Hair follicular keratinocyte (primary cell): ENCODE measurements at places on chromosomes 2 and 18. TPM values are rescaled to one million over a fixed set of nuclear protein-coding genes. Genes with fewer than 3 reads are reported as not detected.

The PDE11A gene
- total RNA-seq, result not detected in 2 replicates

The HTR2B gene
- total RNA-seq, result not detected in 2 replicates

The TAF4B gene
- 7.1 and 7.8 TPM in 2 replicates for total RNA-seq

The STK17B gene
- total RNA-seq, result 10.7 and 16.8 TPM in 2 replicates

The ICOS gene
- not detected in 2 replicates for total RNA-seq

The ATOH8 gene
- total RNA-seq, result not detected in 2 replicates

The BUB1 gene
- total RNA-seq, result 14.4 and 46.6 TPM in 2 replicates

The FHOD3 gene
- total RNA-seq, result 7.5 and 8.4 TPM in 2 replicates

The MC5R gene
- total RNA-seq, result not detected in 2 replicates

The MOB4 gene
- total RNA-seq, result 24.5 and 28.6 TPM in 2 replicates

The SOX11 gene
- total RNA-seq, result 0.08 TPM in 1 of 2 replicates, not detected in the other

The CNRIP1 gene
- 0.61 TPM in 1 of 2 replicates, not detected in the other for total RNA-seq

The MORN2 gene
- total RNA-seq, result 9.6 and 16.9 TPM in 2 replicates

The POLR1A gene
- 14.8 and 21.8 TPM in 2 replicates for total RNA-seq

The ANKRD30BL gene
- total RNA-seq, result not detected in 2 replicates

The SCN9A gene
- total RNA-seq, result 0.15 and 0.62 TPM in 2 replicates

The IL1R1 gene
- total RNA-seq, result 4.3 and 4.7 TPM in 2 replicates

The TTC32 gene
- 3.0 and 4.8 TPM in 2 replicates for total RNA-seq

The TGFA gene
- 107 and 194 TPM in 2 replicates for total RNA-seq

The OR6B2 gene
- total RNA-seq, result not detected in 2 replicates

The EML6 gene
- 0.04 TPM in 1 of 2 replicates, not detected in the other for total RNA-seq

The SAG gene
- not detected in 2 replicates for total RNA-seq

The PLGLB1 gene
- total RNA-seq, result 0.55 and 0.57 TPM in 2 replicates

The SS18 gene
- 64.1 and 78.8 TPM in 2 replicates for total RNA-seq

The HOXD13 gene
- not detected in 2 replicates for total RNA-seq

The NRP2 gene
- 37.0 and 37.3 TPM in 2 replicates for total RNA-seq

The RTN4 gene
- 264 and 300 TPM in 2 replicates for total RNA-seq

The TMEM178A gene
- 0.31 and 0.80 TPM in 2 replicates for total RNA-seq

The SKOR2 gene
- total RNA-seq, result not detected in 2 replicates

The UPP2 gene
- not detected in 2 replicates for total RNA-seq

The MOGAT1 gene
- not detected in 2 replicates for total RNA-seq

The SLC11A1 gene
- total RNA-seq, result 0.08 TPM in 1 of 2 replicates, not detected in the other

The DSG4 gene
- under 0.01 TPM in 1 of 2 replicates, not detected in the other for total RNA-seq

The CYP27A1 gene
- 0.42 and 2.7 TPM in 2 replicates for total RNA-seq

The ABCB11 gene
- not detected in 2 replicates for total RNA-seq

The KCNK3 gene
- total RNA-seq, result not detected in 2 replicates
